ENCODE measurements at places on chromosomes 11 and 22. TPM values are rescaled to one million over a fixed set of nuclear protein-coding genes. Genes with fewer than 3 reads are reported as not detected.

DNA sequence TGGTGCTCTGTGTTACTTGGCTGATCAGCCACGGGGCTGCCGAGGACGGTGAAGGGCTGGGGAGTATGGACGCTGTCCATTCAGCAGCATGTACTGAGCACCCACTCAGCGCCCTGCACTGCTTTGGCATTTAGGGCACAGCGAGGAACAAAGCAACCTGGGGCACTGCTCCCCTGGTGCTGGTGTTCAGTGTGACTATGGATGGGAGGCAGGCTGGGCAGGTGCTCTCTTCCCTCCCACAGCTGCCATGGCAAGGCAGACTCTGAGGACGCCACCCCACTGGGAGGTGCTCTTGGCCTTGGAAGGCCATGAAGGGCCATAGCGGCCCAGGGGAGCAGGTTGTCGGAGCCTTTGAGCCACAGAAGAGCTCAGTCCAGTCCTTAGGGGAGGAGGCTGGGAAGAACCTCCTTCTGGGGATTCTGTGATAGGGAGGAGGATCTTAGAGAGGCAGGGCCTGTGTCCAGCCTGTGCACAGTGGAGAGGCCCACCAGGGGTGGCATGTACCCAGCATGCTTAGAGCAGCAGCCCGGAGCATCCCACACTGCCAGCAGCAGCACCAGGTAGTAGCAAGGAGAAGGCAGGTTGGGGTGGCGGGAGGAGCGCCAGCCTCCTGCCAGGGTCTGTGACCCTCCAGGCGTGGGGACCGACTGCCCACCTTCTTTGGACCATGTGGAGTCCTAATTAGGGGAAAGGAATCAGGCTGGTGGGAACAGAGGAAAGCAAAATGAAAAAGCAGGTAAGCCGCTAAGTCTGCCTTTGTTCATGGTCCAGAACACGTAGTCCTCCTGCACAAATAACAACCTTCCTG, 141.8 kb downstream of the MPPED1 start:
- H3K36me3 ChIP-seq = no peaks in the 10 kb centered on the region
- DNase-seq = no peak
- no peak overlapping the region for H3K4me3 ChIP-seq
- no peaks in the 10 kb centered on the region for H3K27me3 ChIP-seq
- H3K4me1 ChIP-seq = no peaks in the 10 kb centered on the region

- H3K4me1 ChIP-seq = peaks cover 4% of the 10 kb centered on the region
- no peaks in the 10 kb centered on the region for H3K36me3 ChIP-seq
- no peak overlapping the region for H3K4me3 ChIP-seq
- no peak overlapping the region for H3K27ac ChIP-seq
Measured at GRCh38 chr11:44742508-44743246, 15.9 kb downstream of the TSPAN18 start.

DNA sequence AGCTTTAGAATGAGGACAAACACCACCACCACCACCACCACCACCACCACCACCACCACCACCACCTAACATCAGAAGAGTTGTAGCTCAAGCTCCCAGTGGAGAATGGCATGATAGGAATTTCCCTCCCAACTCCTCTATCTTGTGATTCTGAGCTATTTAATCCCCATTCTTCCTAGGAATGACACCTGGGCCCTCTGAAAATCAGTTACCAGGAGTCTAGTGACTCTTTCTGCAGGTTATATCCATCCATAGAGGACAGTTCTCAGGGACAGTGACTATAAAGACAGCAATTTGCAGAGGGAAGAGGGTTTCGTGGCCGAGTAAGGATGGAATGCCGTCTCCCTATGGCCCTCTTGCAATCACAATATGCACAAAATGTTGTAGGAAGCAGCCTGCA, 27.8 kb downstream of the MYH9 start:
- H3K4me1 ChIP-seq = peaks cover 99% of the 10 kb centered on the region
- peaks cover 13% of the 10 kb centered on the region for H3K36me3 ChIP-seq
- no peak overlapping the region for H3K4me3 ChIP-seq
- DNase-seq = no peak
- H3K27me3 ChIP-seq = no peaks in the 10 kb centered on the region
- H3K27ac ChIP-seq = peak overlapping the region; percentile 99

- H3K27me3 ChIP-seq = no peaks in the 10 kb centered on the region
- peaks cover 5% of the 10 kb centered on the region for H3K4me1 ChIP-seq
- H3K36me3 ChIP-seq = no peaks in the 10 kb centered on the region
Measured at GRCh38 chr11:118216621-118217481, 8.0 kb downstream of the JAML start.

DNA sequence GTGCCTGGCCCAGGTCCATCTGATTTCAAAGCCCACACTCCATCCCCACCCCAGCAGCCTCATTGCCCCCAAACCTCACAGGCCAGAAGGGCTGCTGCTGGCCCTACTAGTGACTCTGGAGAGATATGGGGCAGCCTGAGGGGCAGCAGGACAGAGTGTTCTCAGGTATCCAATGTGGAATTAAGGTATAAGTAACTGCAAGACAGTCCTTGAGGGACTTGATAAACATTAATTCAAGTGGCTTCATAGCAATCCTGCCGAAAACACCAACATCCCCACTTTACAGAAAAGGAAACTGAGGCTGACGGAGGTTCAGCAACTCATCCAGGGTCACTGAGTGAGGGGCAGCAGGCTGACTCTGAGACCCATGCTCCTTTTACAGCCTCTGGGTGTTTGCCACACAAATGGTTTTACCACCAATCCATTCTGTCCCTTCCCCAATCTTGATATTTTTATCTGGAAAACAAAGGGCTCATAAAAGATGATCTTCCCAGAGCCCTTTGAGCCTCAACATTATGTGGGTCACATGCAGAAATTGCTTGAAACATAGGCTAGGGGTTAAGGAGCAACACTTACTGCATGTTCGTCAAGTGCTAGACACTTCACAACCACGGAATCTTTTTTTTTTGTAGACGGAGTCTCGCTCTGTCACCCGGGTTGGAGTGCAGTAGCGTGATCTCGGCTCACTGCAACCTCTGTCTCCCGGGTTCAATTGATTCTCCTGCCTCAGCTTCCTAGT, 2.3 kb downstream of the NIPSNAP1 start:
- no peak for DNase-seq
- no peak overlapping the region for H3K4me3 ChIP-seq
- H3K27me3 ChIP-seq = no peaks in the 10 kb centered on the region
- H3K27ac ChIP-seq = no peak overlapping the region
- no peaks in the 10 kb centered on the region for H3K4me1 ChIP-seq

GRCh38 chr11:859394-860131, 16.9 kb downstream of the TSPAN4 start:
- no peak overlapping the region for H3K4me3 ChIP-seq
- peak; percentile 85 for DNase-seq
- peaks cover 6% of the 10 kb centered on the region for H3K4me1 ChIP-seq
- no peaks in the 10 kb centered on the region for H3K36me3 ChIP-seq
- no peaks in the 10 kb centered on the region for H3K27me3 ChIP-seq

DNA sequence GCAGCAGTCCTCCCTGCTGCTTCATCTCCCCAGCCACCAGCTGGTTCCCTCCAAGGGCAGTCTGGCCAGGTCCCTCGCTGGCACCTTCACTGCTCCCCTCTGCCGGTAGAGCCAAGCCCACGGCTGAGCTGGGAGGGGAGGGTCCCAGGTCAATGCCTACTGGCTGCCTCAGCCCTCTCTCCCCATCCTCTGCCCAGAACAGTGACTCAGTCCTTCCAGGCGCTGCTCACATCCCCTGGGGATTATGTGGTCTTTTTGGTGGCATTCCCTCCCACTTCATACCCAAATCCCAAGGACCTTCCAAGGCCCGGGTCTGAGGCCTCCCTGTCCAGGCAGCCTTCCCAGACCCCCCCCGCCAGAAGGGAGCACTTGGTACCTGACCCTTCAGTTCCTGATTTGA, 44.9 kb downstream of the WNT7B start:
- H3K4me1 ChIP-seq = peaks cover 5% of the 10 kb centered on the region
- no peak for DNase-seq
- H3K27ac ChIP-seq = no peak overlapping the region

DNA sequence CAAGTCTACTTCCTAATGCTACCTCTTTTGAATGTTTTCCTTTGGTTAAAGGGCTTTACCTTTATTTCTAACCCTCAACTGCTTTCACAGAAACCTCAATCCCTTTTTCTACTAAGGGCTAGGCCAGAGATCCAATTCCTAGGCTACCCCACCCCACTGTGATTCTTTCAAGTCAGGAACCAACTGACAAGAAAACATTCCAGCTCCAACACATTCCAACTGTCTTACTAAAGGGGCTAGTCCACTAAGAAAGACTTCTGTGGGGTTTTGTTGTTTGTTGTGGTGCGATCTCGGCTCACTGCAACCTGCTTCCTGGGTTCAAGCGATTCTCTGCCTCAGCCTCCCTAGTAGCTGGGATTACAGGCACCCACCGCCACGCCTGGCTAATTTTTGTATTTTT, 151.3 kb downstream of the APOL5 start:
- H3K27me3 ChIP-seq = no peaks in the 10 kb centered on the region
- no peak for DNase-seq
- H3K27ac ChIP-seq = no peak overlapping the region
- no peak overlapping the region for H3K4me3 ChIP-seq
- H3K4me1 ChIP-seq = peaks cover 5% of the 10 kb centered on the region
- H3K36me3 ChIP-seq = no peaks in the 10 kb centered on the region

GRCh38 chr11:111474432-111474831, 37.8 kb downstream of the BTG4 start:
- H3K4me1 ChIP-seq = no peaks in the 10 kb centered on the region
- H3K4me3 ChIP-seq = no peak overlapping the region
- no peaks in the 10 kb centered on the region for H3K27me3 ChIP-seq
- no peak overlapping the region for H3K27ac ChIP-seq

GRCh38 chr11:128711136-128711535, 17.3 kb downstream of the FLI1 start:
- no peaks in the 10 kb centered on the region for H3K36me3 ChIP-seq
- no peak overlapping the region for H3K4me3 ChIP-seq
- DNase-seq = no peak
- no peak overlapping the region for H3K27ac ChIP-seq
- peaks cover 96% of the 10 kb centered on the region for H3K4me1 ChIP-seq
- H3K27me3 ChIP-seq = no peaks in the 10 kb centered on the region

DNA sequence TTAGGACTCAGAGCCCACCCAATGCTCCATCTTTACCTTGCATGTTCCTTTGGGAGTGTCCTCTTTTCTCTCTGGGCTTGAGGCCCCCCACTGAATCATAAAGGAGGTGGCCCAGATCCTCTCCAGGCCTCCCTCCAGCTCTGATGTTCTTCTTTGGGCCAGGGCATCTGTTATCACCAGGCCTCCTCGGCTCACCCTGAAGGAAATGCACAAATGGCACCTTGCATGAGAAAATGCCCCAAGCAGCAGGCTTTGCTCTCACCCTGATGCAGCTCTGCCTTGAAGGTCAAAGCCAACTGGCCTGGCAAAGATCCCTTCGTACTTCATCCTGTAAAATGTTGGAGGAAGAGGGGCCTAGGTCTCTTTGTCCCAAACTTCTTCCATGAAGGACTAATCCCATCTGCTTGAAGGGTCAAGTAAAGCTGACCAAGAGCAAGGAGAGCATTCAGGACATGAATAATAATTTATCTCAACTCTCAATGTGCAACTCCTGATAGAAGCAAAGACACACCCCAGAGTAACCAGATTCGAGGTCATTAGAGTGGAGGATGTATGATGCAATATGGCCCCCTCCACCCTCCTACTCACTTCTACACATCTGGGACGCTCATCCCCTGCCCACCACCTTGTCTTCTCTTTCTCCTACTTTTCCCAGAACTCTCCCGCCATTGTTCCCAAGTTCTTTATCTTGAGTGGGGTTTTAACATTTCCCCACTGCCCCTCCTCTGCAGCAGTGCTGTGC, 9.5 kb downstream of the APOL6 start:
- peaks cover 72% of the 10 kb centered on the region for H3K4me1 ChIP-seq
- DNase-seq = no peak
- H3K36me3 ChIP-seq = peaks cover 4% of the 10 kb centered on the region
- H3K27me3 ChIP-seq = no peaks in the 10 kb centered on the region

GRCh38 chr11:43119275-43119970, 192.4 kb upstream of the API5 start:
- H3K27me3 ChIP-seq = no peaks in the 10 kb centered on the region
- H3K4me3 ChIP-seq = no peak overlapping the region
- no peaks in the 10 kb centered on the region for H3K36me3 ChIP-seq
- no peak for DNase-seq

- no peak overlapping the region for H3K4me3 ChIP-seq
- no peak overlapping the region for H3K27ac ChIP-seq
- H3K36me3 ChIP-seq = no peaks in the 10 kb centered on the region
- no peak for DNase-seq
- H3K4me1 ChIP-seq = peaks cover 8% of the 10 kb centered on the region
Measured at GRCh38 chr11:91860661-91861060, 364.0 kb upstream of the FAT3 start.

DNA sequence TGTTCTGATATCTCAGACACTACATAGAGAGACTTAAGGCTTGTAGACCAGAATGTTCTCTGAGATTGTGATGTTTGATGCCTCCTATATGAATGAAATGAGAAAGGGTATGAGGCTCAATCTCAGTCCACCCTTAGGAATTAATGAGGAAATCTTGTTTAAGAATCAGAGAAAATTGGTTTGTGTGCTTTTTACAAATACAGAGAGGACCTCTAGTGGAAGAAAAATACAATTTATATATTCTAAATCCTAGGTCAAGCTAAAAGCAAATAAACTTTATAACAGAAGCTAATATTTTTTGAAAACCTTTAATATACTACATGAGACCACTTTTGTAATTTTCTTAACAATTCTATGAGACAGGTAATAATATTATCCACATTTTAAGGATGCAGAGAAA, 5.0 kb upstream of the OR52H1 start:
- no peaks in the 10 kb centered on the region for H3K4me1 ChIP-seq
- no peak overlapping the region for H3K4me3 ChIP-seq
- H3K27ac ChIP-seq = no peak overlapping the region
- no peaks in the 10 kb centered on the region for H3K27me3 ChIP-seq

- H3K27me3 ChIP-seq = no peaks in the 10 kb centered on the region
- H3K4me1 ChIP-seq = no peaks in the 10 kb centered on the region
- no peak for DNase-seq
- no peak overlapping the region for H3K4me3 ChIP-seq
- no peaks in the 10 kb centered on the region for H3K36me3 ChIP-seq
Measured at GRCh38 chr22:31323578-31324550, 22.3 kb downstream of the PATZ1 start.

- no peak overlapping the region for H3K4me3 ChIP-seq
- H3K4me1 ChIP-seq = no peaks in the 10 kb centered on the region
- no peaks in the 10 kb centered on the region for H3K36me3 ChIP-seq
- DNase-seq = no peak
Measured at GRCh38 chr11:21896216-21896615, 296.7 kb upstream of the ANO5 start.

DNA sequence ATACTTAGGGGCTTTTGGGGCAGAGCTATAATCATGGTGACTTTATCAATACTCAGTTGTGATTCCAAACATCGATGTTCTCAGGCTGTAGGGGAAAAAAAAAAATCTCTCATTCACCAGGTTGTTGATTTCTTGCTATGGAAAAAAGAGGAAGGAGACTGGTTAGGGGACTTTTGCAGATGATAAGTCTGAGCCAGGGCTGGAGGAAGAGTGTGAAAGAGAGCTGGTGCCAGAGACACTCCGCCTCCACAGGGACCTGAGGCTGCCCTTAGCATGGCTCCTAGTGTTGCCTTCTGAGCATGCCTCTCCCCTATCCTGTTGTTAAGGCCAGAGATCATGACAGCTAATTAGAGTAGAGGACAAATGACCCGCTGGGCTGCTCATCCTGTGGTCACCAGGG, 16.9 kb downstream of the UPB1 start:
- no peaks in the 10 kb centered on the region for H3K27me3 ChIP-seq
- H3K4me3 ChIP-seq = no peak overlapping the region
- H3K27ac ChIP-seq = peak overlapping the region; percentile 81
- no peak for DNase-seq
- H3K36me3 ChIP-seq = no peaks in the 10 kb centered on the region
- H3K4me1 ChIP-seq = peaks cover 72% of the 10 kb centered on the region

APOA5 gene
- not detected for total RNA-seq

UBQLN3 gene
- 0.37 TPM for total RNA-seq

SERPIND1 gene
- 3.5 TPM for total RNA-seq

APOBEC3C gene
- total RNA-seq = 36.1 TPM

KIRREL3 gene
- total RNA-seq = not detected

C22orf31 gene
- total RNA-seq = not detected

MDK gene
- 15.4 TPM for total RNA-seq

All from left lung (tissue), 14 donors.